Epithelial cell of prostate (primary cell): ENCODE measurements at places on chromosomes 2 and 18.

GRCh38 chr2:205763708-205764211 lies 81.5 kb downstream of the NRP2 start:
- DNase-seq, result no peak

- no peak for DNase-seq
Measured at GRCh38 chr2:57549642-57550102, 496.9 kb upstream of the VRK2 start.

DNA sequence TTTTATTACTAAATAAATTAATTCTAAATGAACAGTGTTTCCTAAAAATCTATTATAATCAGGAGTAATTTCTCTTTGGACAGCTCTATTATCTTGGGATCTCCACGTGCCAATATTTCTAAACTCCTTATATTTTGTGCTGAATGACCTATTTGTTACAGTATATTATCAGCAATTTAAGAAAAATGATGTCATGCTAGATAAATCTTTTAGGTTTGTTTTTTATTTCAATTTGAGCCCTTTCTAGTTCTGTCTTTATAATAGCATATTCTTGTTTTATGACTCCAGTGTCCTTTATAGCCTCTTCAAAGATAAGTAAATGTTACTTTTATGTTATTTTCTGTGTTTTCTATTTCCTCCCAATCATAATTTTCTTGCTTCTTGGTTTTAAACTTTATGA lies 269.2 kb downstream of the CCDC102B start:
- DNase-seq, result no peak

DNA sequence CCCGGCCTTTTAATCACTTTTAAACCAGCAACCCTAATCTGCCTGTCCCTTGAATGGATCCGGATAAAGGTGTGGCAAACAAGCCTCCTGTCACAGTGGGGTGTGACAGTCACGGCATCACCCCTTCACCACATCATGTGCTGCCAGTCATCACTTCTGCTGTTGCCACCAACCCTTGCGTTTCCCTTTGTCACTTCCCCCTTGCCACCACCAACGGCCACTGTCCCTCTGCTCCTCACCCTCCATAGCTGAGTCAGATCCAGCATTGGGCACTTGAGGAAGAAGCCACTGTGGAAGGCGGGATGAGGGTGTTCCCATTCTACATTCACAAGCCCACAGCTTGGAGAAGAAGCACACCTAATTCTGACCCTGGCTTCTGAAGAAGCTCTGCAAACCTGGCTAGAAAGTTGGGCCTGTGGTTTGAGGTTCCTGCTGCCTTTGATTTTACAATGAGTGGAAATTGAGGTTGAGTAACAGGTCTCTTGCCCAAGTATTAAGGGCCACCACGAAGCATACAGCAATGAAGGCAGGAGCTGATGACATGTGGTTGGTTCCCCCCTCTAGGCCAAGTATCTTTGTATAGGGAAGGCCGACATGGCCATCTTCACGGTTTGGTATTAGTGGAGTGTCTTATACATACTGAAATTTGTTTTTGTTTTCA lies 22.9 kb upstream of the DARS1 start:
- DNase-seq, result no peak

DNA sequence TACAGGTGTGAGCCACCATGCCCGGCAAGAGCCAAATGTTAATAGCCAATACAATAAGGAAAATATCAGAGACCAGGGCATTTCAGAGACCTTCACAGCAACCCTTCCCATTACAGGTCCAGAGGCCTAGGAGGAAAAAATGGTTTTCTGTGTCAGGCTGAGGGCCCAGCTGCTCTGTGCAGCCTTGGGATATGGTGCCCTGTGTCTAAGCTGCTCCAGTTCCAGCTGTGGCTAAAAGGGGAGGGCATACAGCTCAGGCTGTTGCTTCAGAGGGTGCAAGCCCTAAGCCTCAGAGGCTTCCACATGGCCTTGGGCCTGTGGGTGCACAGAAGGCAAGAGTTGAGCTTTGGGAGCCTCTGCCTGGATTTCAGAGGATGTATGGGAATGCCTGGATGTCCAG lies 20.1 kb upstream of the CCDC195 start:
- no peak for DNase-seq

- DNase-seq, result no peak
Measured at GRCh38 chr2:203997980-203998809, 61.6 kb downstream of the ICOS start.

DNA sequence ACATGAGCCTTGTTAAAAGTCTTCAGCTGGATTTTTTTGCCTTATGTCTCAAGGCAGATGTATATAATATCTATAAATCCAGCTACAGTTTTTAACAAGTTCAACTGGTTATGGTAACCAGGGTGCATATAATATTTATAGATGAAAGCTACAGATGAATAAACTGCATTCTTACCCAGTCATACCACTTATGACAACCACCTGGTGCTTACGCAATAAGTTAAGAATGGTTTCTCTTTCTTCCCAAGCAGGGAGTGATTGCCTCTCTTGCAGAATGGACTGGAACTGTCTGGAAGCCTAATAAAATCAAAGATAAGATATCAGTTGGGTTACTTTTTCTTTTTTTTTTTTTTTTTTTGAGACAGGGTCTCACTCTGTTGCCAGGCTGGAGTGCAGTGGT lies 19.6 kb downstream of the DHX57 start:
- DNase-seq, result peak; percentile 43

DNA sequence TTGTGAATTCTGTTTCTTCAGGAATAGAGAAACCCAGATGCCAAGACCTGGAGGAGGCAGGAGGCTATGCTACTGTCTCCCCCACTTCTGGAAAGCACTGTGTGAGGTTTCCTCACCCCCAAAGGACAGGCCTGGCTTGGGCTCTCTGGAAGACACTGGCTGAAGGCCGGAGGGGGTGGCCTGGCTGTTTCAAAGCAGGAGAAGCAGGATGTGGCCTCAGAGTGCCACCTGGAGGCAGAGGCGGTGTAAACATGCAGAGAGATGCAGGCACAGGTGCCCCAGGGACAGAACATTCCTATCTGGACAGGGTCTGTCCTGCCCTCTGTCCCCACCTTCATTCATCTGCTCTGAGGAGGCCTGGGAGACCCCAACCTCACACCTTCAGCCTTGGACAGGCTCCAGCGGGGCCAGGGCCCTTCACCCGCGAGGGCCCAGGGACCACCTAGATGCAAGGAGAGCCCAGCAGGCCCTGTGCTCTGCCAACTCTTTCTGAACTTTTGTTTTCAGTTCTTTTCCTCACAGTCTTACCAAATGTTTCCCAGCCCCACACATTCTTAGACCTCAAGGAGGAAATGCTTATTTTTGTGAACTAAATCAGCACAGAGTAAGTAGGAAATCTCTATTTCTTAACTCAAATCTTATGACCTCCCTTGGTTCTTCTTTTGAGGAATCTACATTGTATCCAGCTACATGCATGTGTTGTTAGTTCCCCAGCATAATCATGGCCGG lies 79.2 kb downstream of the LONRF2 start:
- no peak for DNase-seq

DNA sequence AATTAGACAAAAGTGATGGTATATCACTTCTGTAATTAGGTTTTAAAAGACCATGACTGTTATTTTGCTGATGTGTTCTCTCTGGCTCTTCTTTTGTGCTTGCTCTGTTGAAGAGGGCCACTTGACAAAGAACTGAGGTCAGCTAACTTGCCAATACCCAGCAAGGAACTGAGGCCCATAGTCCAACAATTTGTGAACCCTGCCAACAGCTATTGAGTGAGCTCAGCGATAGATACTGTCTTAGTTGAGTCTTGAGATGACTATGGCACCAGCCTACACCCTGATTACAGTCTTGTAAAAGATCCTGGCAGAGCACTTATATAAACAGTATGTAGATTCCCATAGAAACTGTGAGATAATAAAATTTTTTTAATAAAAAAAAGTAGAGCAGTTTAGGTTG lies 103.0 kb downstream of the BMPR2 start:
- no peak for DNase-seq

DNA sequence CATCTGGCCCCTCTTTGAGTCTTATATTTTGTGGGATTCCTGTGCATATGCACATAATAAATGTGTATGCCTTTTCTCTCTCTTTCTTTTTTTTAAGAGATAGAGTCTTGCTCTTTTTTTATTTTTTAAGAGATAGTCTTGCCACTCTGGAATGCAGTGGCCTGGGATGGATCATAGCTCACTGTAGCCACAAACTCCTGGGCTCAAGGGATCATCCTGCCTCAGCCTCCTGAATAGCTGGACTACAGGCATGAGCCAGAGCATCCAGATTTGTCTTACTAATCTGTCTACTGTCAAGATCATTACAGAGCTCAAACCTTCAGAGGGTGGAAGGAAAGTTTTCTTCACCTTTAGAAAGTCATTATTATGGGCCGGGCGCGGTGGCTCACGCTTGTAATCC lies 342.2 kb upstream of the LRRTM4 start:
- DNase-seq, result no peak

DNA sequence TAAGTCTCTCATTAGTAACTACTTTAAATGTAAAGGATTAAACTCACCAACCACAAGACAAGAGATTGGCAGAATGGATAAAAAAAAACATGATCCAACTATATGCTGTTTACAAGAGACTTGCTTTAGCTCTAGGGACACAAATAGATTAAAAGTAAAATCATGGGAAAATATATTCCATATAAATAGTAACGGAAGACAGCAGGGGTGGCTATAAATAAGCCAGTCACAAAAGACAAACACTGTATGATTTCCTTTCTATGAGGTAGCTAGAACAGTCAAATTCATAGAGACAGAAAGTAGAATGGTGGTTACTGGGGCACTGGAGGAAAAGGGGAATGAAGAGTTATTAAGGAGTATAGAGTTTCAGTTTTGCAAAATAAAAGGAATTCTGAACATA lies 145.2 kb downstream of the THADA start:
- no peak for DNase-seq

GRCh38 chr2:9333591-9334171 lies 89.6 kb downstream of the ITGB1BP1 start:
- peak; percentile 50 for DNase-seq

GRCh38 chr2:164061129-164061746 lies 325.4 kb upstream of the FIGN start:
- DNase-seq, result no peak

DNA sequence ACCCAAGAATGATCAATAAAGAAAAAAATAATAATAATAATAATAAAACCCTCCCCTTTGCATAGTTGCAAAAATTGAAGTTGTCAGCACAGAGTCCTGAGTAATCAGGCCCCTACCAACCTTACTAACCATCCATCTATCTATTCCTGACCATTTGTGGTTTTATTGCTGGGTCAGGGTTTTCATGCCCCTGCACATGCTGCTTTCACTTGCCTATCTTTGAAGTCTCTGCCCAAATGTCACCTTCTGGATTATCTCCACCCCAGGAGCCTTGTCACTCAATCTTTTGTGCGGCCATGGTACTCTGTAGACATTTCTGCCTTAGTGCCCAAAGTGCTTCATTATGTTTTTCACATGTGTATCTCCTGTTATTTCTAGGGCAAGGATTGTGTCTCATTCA lies 35.1 kb downstream of the SLC30A6 start:
- no peak for DNase-seq

- DNase-seq, result no peak
Measured at GRCh38 chr2:198232281-198232680, 427.9 kb downstream of the PLCL1 start.

DNA sequence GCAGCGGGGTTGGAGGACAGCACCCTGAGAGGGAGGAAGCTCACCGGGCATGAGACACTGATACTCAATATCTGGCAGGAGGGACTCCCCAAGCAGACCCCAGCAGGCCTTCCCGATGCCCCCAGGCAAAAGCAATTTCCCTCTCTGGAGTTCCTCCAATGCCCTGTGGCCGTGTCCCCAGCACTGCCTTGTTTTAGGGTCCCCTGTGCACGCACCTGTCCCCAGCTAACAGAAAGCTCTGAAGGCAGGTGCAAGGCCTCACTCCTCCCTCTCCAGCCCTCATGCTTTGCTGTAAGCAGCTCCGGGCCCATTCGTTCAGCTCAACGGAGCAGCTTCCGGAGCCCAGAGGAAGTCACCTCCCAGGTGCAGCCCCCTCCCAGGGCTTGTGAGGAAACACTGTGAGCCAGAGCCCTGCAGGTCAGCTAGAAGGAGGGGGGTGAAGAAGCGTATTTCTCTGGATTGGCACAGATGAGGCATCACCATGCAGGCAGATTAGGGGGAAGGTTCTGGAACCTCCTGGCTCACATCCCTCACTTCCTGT lies 50.3 kb upstream of the ID2 start:
- DNase-seq, result no peak

GRCh38 chr2:19850056-19851050 lies 51.4 kb downstream of the TTC32 start:
- DNase-seq, result no peak

DNA sequence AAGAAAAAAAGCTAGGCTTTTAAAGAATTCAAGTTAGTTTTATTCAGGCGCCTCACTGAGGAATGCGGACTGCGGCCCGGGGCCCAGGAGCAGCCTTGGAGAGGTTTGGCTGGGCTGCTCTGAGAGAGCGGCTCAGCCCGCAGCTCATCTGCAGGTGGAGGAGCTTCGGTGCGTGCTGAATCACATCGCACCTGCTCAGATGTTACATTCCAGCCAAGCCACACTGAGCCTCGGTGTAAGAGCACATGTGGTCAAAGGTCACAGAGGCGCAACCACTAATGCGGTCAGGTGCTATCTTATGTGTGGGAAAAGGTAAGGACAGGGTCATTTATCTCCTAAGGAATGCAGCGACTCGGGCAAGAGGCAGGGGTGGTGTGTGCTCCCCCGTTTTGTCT lies 17.1 kb upstream of the CNDP1 start:
- no peak for DNase-seq

GRCh38 chr18:45635893-45636509 lies 20.7 kb downstream of the SLC14A2 start:
- no peak for DNase-seq

DNA sequence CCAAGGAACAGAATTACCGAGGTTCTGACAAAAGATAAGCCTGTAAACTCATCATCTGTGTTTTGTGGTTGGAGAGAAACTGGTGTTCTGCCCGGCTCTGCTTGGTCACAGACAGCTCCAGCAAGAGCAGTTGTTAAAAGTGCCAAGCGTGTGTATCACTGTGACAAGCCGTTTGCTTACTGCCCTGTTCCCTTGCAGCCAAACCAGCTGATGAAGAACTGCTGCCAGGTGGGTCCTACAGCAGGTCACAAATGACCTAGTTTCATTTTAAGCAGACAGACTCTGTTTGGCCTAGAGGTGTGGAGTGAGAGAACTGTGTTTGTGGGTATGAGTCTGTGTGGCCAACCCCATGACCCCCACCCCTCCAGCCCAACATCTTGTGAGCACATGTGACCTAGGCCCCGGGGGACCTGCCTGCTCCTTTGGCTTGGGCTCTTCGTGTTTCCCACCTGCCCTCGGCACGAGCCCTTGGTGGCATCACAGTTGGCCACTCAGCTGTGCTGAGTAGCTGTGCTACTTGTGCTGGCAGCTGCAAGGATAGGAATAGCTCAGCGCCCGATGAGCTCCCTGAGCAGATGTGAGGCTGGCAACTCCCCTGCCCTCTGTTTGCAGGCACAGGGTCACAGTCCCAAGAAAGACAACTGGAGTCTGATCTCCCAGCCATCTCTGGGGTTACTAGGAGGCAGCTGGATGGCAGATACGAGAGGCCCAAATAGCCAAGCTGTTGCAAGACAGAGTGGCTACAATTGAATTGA lies 9.7 kb downstream of the OXER1 start:
- DNase-seq, result no peak

DNA sequence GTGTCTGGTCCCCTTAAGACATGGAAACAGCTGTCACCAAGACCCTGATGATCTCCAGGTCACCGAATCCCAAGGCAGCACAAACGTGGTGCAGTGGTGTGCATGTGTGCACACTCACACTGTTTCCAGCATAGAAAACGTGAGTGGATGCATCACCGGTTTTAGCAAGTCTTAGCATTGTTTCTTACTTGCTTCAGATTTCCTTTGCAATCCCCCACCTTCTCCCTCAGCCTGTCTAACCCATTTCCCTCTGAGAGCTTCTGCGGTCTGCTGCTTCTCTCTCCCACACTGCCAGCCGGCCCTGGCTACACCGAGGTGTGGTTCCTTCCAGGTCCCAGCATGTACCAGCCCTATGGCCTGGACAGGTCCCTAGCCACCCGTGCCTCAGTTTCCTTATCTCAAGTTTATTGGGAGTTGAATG lies 343.4 kb upstream of the HS6ST1 start:
- no peak for DNase-seq
